ENCODE measurements at places on chromosomes 16 and 17.

GRCh38 chr17:77854759-77855745 is 103.5 kb upstream of the TNRC6C start:
- no peaks in the 10 kb centered on the region for H3K4me1 ChIP-seq
- DNase-seq, result no peak
- H3K36me3 ChIP-seq, result no peaks in the 10 kb centered on the region
- H3K27me3 ChIP-seq, result peaks cover 15% of the 10 kb centered on the region

- H3K4me3 ChIP-seq, result no peak overlapping the region
- H3K27ac ChIP-seq, result no peak overlapping the region
- H3K27me3 ChIP-seq, result no peaks in the 10 kb centered on the region
- H3K36me3 ChIP-seq, result no peaks in the 10 kb centered on the region
- peaks cover 9% of the 10 kb centered on the region for H3K4me1 ChIP-seq
- DNase-seq, result no peak
These were observed 107.6 kb downstream of the SLC39A11 start for GRCh38 chr17:72984926-72985325.

GRCh38 chr16:56985288-56985961 is 3.9 kb upstream of the NLRC5 start:
- no peaks in the 10 kb centered on the region for H3K36me3 ChIP-seq
- peak overlapping the region; percentile 52 for H3K27ac ChIP-seq
- H3K27me3 ChIP-seq, result no peaks in the 10 kb centered on the region
- DNase-seq, result peak; percentile 96
- peaks cover 23% of the 10 kb centered on the region for H3K4me1 ChIP-seq

DNA sequence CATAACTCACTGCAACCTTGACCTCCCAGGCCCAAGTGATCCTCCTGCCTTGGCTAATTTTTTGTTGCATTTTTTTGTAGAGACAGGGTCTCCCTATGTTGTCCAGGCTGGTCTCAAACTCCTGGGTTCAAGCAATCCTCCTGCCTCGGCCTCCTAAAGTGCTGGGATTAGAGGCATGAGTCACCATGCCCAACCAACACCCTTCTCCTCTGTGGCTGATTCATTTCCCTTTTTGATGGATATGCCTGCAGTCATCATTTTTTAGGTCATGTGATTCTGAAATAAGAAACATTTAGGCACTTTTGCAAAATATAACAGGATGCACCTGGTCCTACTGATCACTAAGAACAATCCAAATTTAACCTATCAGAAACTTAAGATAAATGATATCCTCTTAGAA is 44.0 kb upstream of the YPEL2 start:
- no peaks in the 10 kb centered on the region for H3K27me3 ChIP-seq
- H3K4me1 ChIP-seq, result no peaks in the 10 kb centered on the region
- no peaks in the 10 kb centered on the region for H3K36me3 ChIP-seq
- peak; percentile 21 for DNase-seq

DNA sequence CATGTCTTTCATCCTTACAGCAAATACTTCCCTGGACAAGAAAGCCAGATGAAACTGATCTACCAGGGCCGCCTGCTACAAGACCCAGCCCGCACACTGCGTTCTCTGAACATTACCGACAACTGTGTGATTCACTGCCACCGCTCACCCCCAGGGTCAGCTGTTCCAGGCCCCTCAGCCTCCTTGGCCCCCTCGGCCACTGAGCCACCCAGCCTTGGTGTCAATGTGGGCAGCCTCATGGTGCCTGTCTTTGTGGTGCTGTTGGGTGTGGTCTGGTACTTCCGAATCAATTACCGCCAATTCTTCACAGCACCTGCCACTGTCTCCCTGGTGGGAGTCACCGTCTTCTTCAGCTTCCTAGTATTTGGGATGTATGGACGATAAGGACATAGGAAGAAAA is 3.7 kb downstream of the TMUB2 start:
- H3K4me3 ChIP-seq, result no peak overlapping the region
- DNase-seq, result no peak
- no peaks in the 10 kb centered on the region for H3K27me3 ChIP-seq
- peaks cover 13% of the 10 kb centered on the region for H3K4me1 ChIP-seq
- peaks cover 17% of the 10 kb centered on the region for H3K36me3 ChIP-seq

DNA sequence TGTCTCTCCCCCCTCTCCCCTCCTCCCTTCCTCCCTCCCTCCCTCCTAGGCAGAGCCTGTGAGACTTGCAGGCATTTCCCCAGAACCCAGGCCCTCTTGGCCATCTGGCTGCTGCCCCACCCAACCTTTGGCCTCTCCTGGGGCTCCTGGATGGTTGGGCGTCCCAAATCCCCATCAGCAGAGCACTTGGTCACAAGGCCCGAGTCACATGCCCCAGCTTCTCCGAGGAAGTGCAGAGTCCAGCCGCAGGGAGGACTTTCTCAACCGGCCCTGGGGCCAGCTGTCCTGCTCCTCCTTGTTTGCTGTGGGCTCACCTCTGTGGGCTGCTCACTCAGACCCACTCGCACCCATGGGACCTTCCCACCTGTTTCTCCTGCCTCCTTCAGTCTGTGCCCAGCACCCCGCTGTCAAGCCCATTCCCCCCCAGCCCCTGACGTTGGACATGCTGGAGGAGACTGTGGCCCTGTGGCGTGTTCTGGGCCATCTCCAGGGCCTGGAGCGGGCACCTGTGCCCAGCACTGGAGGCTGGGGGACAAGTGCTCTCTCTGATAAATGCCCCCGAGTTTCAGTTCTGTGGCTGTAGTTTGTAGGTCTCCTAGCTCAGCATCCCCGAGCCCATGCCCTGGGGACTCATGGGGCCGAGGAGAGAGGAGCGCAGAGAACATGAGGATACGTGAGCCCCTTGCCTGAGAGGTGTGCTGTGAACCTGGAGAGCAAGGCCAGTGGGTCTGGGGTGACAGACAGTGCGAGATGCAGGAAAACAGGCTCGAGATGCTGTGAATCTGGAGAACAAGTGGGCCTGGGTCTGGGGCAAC is 42.3 kb upstream of the ZNF750 start:
- peaks cover 13% of the 10 kb centered on the region for H3K4me1 ChIP-seq
- H3K27me3 ChIP-seq, result no peaks in the 10 kb centered on the region
- no peak overlapping the region for H3K27ac ChIP-seq

GRCh38 chr17:18009609-18010420 is 29.2 kb downstream of the ATPAF2 start:
- no peak overlapping the region for H3K4me3 ChIP-seq
- no peaks in the 10 kb centered on the region for H3K36me3 ChIP-seq
- H3K27me3 ChIP-seq, result no peaks in the 10 kb centered on the region
- DNase-seq, result no peak
- peaks cover 19% of the 10 kb centered on the region for H3K4me1 ChIP-seq

DNA sequence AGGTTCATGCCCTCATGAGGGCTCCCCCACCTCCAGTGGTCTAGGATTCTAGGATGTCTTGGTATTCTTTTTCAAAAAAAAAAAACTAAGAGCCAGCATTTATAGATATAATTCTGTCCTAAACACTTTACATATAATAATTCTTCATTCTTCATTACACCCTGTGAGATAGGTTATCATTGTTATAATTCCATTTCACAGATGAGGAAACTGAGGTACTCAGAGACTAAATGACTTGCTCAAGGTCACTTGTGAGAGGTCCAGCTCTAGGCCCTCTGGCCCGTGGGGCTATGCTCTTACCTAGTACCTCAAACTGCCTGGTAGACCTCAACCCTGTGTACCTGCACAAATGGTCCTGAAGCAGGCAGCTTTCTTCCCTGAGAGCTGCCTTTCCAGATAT is 172.2 kb downstream of the PRKCB start:
- no peak overlapping the region for H3K27ac ChIP-seq
- H3K27me3 ChIP-seq, result no peaks in the 10 kb centered on the region
- H3K4me1 ChIP-seq, result no peaks in the 10 kb centered on the region
- no peaks in the 10 kb centered on the region for H3K36me3 ChIP-seq
- DNase-seq, result no peak

GRCh38 chr17:64135000-64135399 is 5.1 kb upstream of the ERN1 start:
- H3K36me3 ChIP-seq, result no peaks in the 10 kb centered on the region
- DNase-seq, result no peak
- H3K4me1 ChIP-seq, result peaks cover 6% of the 10 kb centered on the region
- no peak overlapping the region for H3K4me3 ChIP-seq
- H3K27ac ChIP-seq, result no peak overlapping the region
- no peaks in the 10 kb centered on the region for H3K27me3 ChIP-seq

DNA sequence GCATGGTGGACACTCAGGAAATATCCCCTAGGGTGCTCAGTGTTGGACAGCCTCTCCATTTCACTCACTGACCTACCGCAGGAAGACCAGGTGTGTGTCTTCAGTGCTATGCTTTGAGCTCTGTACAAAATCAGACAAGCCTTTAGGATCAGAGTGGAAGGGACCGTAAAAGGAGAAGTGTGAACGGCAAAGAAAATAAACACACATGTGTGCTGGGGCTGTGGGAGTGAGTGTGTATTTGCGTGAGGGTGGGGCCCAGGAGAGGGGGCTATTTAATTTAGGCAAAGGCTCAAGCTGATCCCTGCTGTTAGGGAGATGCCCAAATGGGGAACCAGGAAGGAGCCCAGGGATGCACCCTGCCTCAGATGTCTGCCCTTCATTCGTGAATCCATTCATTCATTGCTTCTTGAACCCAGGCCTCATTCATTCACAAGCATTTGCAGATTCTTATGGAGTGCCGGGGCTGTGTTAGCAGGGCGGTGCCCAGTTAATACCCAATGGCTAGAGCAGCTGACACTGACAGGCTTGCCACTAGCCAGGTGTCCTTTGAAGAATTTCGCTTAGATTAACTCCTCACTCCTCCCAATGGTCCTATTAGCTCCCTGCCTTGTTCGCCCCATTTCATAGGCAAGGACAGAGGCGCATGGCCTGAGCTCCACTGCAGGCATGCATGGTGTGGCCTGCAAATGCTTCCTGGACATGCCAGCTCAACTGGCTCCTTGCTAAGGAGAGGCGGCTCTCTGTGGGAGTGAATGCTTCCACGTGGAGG is 296.7 kb upstream of the FOXF1 start:
- no peak for DNase-seq
- H3K4me1 ChIP-seq, result no peaks in the 10 kb centered on the region
- no peak overlapping the region for H3K27ac ChIP-seq
- H3K4me3 ChIP-seq, result no peak overlapping the region
- no peaks in the 10 kb centered on the region for H3K36me3 ChIP-seq

DNA sequence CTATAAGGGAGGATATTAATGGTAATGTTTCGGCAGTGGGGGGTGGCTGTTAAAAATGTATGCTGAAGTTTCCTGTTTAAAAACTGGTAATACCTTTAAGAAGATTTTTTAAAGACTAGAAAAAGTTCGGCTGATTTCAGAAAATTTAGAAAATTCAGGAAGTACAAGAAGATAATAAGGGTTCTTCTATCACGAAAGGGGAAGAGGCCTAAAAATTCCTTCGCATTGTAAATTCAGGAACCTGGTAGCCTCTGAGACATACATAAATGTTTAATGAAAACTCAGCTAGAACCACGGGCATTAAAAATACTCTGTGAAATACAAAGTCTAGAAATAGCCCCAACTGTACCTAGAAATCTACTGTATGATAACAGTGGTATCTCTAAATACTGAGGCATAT is 181.2 kb downstream of the PARN start:
- no peaks in the 10 kb centered on the region for H3K36me3 ChIP-seq
- H3K4me1 ChIP-seq, result peaks cover 22% of the 10 kb centered on the region
- DNase-seq, result no peak
- no peak overlapping the region for H3K27ac ChIP-seq
- no peaks in the 10 kb centered on the region for H3K27me3 ChIP-seq

DNA sequence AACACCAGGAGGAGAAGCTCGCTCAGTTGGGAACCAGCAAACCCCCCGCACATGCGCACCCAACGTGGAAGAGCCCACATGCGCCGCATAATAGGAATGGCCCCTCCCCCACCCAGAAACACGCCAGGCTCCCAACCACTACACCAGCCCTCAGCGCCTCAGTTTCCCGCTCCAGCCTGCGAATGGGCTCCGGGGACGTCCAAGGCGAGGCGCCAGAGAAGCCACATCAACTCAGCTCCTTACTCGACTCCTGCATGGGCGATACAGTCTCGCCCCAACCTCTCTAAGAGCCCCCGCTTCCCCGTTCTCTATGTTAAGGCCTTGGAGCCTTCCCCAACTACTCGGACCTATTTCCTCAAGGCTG is 504 bp downstream of the SRSF1 start:
- H3K27ac ChIP-seq, result peak overlapping the region; percentile 92
- peaks cover 37% of the 10 kb centered on the region for H3K36me3 ChIP-seq
- peak overlapping the region; percentile 99 for H3K4me3 ChIP-seq
- DNase-seq, result peak; percentile 89
- peaks cover 37% of the 10 kb centered on the region for H3K4me1 ChIP-seq
- H3K27me3 ChIP-seq, result no peaks in the 10 kb centered on the region

GRCh38 chr16:85593494-85594221 is 19.5 kb upstream of the GSE1 start:
- no peaks in the 10 kb centered on the region for H3K27me3 ChIP-seq
- no peak for DNase-seq
- no peak overlapping the region for H3K27ac ChIP-seq
- H3K4me1 ChIP-seq, result no peaks in the 10 kb centered on the region
- no peaks in the 10 kb centered on the region for H3K36me3 ChIP-seq

DNA sequence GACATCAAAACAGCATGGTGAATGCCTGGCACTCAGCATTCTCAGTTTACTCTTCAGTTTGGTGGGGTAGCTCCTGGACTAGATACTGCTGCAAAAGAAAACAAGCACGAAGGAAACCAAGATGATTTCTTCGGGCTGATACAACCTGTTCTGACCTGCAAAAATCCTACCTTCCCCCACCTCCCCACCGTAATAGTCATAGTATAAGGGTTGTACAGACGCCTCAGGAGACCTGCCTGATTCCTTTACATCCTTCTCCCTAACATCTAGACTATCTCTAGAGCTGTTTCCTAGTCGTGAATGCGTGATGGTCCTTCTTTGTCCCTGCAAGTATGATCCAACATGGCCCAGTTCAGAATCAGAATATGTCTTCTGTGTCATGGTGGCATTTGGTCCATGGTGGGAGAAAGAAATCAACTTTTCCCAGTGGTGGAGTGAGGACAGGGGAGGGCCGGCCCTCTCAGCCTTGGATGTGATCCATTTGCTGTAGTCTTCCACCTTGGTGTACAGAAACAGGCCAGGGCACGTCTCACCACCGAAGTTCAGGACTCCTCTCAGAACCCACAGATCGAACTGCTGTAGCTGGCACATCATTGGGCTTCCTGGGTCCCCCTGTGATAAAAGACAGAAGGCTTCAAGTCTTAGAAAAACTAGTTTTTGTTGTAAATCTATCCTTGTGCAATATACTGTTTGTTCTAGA is 14.5 kb downstream of the PRSS54 start:
- H3K36me3 ChIP-seq, result no peaks in the 10 kb centered on the region
- DNase-seq, result no peak
- H3K4me1 ChIP-seq, result no peaks in the 10 kb centered on the region
- no peak overlapping the region for H3K27ac ChIP-seq

DNA sequence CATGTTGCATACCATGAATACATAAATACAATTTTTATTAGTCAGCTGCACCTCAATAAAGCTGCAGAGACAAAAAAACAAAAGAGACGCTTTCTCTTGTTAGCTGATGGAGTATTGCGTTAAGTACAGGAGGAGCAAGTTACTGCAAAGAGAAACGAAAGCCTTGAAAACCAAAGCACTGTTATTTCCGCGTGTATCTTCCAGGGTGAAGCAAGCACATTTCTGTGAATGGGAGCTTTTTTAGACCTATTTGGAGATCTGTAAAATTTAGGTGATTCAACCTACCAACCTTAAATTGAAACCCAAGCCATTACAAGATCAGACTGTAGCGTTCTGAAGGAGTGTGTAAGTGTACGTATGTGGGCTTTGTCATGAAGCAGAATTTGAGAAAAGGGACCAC is 390.4 kb downstream of the SOX9 start:
- H3K4me3 ChIP-seq, result no peak overlapping the region
- H3K27ac ChIP-seq, result no peak overlapping the region
- DNase-seq, result no peak
- H3K4me1 ChIP-seq, result peaks cover 12% of the 10 kb centered on the region
- H3K27me3 ChIP-seq, result no peaks in the 10 kb centered on the region

Data from GM23248 (cell line).